ENCODE measurements at places on chromosomes 5 and 9.

GRCh38 chr9:73160868-73161267, 9.2 kb downstream of the ANXA1 start:
- DNase-seq: no peak

- DNase-seq: no peak
Observed at GRCh38 chr9:132014218-132014805, 65.4 kb downstream of the MED27 start.

DNA sequence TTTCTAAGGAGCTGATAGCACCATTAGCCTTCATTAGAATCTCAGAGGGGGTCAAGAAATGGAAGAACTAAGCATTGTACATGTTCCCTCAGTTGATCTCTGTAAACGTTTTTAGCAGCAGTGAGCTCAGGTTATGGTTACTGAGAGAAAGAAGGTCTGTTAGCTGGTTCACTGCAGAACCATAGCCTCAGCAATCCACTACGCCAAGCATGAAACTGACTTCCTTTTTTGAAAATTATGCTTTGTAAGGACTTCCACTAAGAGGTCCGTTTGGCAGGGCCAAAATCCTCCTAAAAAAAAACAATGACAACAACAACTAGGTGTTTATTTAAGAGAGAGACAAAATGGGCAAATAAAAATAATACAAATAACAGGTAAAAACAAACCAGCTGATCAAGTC, 273.3 kb downstream of the AOPEP start:
- no peak for DNase-seq

DNA sequence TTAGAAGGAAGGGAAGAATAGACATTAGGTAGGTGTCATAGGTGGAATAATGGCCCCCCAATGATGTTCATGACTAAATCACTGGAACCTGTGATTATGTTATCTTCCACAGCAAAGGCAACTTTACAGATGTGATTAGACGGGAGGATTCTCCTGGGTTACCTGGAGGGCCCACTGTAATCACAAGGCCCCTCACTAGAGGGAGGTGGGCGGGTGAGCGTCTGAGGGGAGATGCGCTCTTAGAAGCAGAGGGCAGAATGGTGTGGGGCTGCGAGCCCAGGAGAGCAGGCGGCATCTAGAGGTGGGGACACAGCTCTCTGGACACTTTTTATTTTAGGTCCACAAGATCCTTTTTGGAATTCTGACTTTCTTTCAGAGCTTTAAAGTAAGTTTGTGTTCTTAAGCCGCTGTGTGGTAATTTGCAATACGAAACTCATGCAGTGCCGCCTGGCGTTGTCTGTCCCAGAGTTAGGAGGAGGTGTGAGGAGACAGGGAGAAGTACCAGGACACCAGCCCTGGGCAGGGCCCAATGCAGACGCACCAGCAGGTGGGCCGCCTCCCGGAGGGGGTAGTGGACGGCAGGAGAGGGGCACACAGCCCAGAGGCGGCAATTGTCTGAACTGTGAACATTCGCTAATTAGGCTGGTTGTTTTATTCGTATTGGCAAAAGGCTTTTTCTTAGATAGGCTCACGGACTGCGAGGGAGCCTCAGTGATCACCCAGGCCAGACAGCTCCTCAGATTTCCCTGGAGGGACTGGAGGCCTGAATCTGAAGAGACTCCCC, 51.1 kb upstream of the FANCC start:
- no peak for DNase-seq

DNA sequence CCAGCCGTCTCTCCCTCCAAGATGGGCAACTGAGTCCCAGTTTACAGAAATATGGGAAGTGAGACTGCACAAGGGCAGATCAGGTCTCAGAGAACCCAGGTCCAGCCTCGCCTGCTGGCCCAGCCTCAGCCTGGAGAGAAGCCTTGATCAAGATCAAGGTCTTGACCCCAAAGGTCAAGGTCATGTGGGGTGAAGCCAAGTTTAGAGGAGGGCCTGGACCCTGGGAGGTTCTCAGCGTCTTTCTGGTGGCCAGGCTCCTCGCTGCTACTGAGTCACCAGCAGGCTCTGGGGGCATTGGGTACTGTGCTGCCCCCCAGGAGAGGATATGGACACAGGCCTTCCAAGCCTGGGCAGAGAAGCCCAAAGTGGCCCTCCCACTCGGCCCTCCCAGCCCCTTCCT, 8.8 kb downstream of the IPPK start:
- DNase-seq: no peak

DNA sequence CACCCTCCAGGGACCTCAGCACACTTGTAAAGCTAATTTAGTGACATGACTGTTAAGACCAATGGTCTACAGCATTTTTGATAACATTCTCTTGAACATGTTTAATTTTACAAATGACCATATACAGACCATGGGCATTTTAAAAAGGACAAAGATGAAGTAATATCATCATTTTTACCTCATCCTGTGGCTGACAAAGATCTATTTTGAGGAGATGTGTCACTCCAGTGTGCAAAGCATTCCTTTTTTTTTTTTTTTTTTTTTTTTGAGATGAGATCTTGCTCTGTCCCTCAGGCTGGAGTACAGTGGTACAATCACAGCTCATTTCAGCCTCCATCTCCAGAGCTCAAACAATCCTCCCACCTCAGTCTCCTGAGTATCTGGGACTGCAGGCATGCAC, 118.2 kb upstream of the TBC1D2 start:
- DNase-seq: no peak

DNA sequence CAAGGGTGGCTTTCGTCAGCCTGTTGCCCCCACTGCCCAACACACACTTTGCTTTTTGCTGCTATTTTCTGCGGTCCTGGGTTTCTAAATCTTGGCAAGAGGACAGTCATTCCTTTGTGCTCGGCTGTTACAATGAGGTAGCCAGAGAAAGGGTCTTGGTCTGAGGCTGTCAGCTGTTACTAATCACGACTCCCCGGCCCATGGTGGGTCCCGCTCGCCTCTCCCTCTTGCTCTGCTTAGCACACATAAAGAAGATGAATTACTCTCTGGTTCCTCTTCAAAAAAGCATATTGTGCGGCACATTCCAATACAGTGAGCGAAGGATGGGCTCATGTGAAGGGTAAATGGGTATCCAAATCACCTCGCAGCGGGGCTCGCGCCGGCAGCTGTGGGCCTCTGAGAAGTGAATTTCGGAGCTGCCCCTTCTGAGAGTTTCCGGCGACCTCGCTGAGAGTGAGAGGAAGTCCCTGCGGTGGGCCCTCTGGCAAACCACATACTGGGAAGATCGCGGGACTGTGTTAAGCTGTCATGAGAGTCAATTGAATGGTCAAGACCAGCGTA, 56.0 kb downstream of the SLC1A3 start:
- no peak for DNase-seq

DNA sequence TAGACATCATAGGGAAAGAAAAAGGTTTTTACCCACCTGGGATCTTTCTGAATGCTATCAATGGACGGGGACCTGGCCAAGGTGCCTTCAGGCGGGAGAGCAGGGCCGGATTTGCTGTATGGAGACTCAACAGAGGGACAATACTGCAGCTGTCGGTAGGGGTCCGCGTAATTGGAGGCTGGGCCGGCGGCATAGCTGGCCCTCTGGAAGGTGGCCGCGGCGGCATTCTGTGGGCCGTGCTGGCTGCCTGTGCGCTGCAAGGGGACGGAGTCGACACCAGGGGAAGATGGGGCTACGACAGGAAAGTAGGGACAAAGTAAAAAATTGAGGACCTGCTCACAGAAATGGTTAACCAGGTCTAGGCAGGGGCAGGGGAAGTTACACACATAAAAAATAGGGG, 557.9 kb downstream of the CTNND2 start:
- DNase-seq: no peak

DNA sequence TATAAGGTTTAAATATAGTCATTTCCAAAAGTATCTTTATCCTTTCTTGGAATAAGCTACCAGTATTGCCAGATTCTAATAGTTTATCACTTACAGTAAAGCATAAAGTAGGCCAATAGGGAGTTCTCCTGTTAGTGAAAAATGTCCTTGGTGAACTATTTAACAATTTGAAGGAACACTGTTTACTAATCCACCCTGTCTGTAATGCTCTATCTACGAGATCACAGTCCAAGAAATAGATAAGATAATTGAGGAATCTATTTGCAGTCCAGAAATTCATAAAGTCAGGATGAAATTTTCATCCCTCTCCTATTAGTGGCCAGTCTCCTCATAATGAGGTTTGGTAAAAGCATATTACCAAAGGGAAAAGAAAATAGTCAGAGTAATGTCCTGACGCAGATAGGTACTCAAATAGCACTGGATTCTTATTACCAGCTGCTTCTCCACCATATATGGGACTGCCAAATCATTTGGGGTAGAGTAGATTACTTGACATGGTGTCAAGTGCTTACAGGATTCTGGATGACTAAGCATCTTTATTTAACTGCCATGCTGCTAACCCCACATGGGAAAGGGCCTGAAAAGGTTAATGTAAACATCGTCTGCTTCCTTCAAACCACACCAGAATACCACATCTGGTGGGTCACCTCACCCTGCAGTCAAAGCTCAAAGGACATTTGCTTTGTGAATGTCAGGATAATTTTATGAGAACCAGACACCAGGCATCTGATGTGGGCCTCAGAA, 808.1 kb downstream of the EFNA5 start:
- peak; percentile 39 for DNase-seq

- no peak for DNase-seq
Observed at GRCh38 chr9:13756943-13757342, 477.5 kb upstream of the MPDZ start.

- DNase-seq: no peak
Observed at GRCh38 chr9:87263291-87263690, 234.4 kb upstream of the DAPK1 start.

All from NCI-H748 treated with DMSO at 0.1 percent for 48 hours (cell line).